SK-N-DZ (cell line): ENCODE measurements at places on chromosomes 2 and 18.

GRCh38 chr2:41038408-41038807 lies 586.5 kb upstream of the SLC8A1 start:
- no peak for DNase-seq

- DNase-seq = no peak
Measured at GRCh38 chr2:176415174-176415895, 146.1 kb downstream of the MTX2 start.

GRCh38 chr2:183592271-183592670 lies 468.0 kb downstream of the NUP35 start:
- no peak for DNase-seq

- no peak for DNase-seq
Measured at GRCh38 chr2:42926434-42927333, 134.3 kb upstream of the HAAO start.

GRCh38 chr2:32930436-32930835 lies 16.3 kb upstream of the LTBP1 start:
- no peak for DNase-seq

DNA sequence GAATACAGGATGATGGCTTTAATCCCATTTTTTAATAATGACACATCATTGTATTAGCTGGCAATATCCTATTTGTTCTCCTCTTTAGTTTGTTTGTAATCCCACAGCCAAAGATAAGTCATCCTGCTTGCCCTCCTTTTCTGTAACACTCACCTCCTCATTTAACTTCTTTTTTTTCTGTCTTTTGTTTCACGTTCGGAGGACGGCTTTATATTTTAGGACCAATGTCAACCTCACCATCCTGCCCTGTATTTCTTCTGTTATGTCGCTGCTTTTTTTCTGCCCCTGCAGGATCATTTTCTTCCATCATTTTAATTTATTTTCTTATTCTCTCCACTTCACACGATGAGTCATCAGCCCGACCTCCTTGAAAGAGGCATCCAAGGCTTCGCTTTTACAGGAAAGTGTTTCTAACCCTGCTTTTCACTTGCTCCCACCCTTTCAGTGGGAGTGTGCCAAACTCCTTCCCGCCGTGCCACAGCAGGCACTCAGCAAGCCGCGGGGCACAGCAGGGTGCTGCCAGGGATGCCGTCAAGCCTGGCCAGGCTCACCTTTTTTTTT lies 11.4 kb downstream of the RAB31 start:
- no peak for DNase-seq

DNA sequence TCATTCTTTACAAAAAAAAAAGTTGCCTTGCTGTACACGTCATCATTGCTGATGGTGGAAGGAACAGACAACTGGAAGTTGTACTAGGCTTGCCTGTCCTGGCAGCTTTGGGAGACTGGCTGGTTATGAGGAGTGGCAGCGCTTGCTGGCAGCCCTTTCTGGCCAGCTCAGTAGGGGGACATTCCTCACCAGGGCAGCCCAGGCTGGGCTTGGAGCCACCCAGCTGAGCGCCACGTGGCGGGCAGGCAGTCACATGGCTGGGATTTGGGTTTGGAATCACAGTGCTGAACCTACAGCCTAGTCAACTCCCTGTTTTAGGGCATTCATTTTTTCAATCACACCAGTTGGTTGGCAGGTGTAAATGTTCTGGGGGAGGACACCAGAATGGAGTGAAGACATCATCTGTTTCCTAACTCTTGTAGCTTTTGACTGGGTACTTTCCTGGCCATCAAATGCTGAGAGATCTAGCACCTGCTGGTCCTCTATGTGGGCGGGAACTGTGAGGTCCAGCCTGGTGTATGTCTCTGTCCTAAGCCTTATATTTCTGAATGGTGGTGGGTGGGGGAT lies 139.3 kb downstream of the SETBP1 start:
- DNase-seq = no peak

DNA sequence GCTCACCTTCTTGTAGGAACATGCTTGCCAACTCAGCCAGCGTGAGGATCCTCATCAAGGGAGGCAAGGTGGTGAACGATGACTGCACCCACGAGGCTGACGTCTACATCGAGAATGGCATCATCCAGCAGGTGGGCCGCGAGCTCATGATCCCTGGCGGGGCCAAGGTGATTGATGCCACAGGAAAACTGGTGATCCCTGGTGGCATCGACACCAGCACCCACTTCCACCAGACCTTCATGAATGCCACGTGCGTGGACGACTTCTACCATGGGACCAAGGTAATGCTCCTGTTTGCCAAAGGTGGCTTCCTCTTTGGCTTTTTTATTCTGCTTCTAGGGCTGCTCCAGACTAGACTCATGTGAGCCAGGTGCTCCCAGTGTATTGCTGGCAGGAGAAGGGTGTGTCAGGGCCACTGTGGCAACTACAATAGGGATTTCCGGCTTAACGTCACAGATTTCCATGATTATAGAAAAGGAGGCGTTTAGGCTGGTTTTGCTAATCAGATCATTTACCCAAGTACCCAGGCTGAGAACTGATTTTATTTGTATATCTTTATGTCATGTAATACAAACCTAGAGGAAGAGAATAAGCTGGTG lies 50.6 kb downstream of the DPYSL5 start:
- DNase-seq = no peak

GRCh38 chr2:179613701-179614100 lies 247.7 kb downstream of the ZNF385B start:
- no peak for DNase-seq

- DNase-seq = no peak
Measured at GRCh38 chr2:129764376-129765325, 214.8 kb upstream of the RAB6C start.

- DNase-seq = no peak
Measured at GRCh38 chr18:63189817-63190216, 129.8 kb downstream of the BCL2 start.

DNA sequence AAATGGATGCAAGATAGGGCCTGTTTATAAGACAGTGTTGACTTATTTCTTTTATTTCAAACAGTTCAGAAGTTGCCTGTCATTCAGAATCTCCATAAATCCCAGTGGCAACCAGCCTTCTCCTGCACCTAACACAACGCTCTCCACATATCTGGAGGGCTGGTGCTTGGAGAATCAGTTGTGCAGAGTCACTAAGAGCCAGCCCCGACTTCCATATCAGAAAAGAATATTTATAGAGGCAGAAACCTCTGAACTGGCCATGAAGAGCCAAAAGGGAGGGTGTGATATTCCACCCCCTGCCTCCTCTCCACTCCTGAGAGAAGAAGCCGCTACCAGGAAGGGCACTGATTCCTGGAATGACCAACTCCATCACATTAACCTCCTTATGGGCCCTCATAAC lies 34.0 kb upstream of the B4GALT6 start:
- DNase-seq = no peak

DNA sequence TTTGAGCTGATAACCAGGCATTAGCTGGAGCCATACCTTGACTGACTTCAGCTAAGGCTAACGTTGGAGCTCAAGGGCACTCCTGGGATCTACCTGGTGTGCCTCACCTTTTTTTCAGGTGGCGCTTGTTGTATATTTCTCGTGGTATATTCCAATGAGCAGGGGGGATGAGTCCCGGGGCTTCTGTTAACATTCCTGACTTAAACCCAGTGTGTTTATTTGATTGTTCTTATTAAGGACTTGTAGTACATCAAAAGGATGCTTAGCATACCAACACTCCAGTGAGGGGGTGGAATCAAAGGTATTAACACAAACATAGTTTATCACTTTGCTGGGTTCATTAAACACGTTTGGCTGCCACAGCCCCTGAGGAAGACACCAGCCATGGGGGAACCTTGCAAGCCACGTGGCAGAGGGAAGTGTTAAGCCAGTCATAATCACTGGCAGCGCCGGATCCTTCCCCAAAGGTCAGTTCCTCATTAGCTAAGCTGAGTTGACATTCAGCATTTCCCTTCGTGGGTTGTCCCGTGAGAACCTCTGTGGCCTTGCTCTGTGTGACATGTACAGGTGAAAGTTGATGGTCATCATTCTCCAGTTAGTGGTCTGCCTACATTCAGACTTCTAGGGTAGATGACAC lies 119.5 kb upstream of the MCFD2 start:
- no peak for DNase-seq

DNA sequence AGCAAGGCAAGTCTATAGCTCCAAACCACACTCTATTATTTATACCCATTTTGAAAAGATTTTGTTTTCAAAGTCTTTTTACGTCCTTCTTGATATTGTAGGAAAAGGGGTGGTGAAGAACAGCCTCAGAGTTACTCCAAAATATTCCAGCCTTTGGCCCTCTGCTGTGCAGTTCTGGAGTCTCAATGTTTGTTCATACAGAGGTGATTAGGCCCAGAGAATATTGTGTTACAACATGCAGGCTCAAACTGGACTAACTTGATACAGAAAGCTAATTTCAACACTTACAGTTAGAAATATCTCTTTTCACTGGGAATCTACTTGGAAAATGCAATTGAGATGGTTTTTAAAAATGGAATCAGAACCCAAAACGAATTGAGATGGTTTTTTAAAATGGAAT lies 40.4 kb upstream of the SLC25A52 start:
- no peak for DNase-seq

- DNase-seq = no peak
Measured at GRCh38 chr2:242027676-242028450, 158.3 kb downstream of the RTP5 start.

DNA sequence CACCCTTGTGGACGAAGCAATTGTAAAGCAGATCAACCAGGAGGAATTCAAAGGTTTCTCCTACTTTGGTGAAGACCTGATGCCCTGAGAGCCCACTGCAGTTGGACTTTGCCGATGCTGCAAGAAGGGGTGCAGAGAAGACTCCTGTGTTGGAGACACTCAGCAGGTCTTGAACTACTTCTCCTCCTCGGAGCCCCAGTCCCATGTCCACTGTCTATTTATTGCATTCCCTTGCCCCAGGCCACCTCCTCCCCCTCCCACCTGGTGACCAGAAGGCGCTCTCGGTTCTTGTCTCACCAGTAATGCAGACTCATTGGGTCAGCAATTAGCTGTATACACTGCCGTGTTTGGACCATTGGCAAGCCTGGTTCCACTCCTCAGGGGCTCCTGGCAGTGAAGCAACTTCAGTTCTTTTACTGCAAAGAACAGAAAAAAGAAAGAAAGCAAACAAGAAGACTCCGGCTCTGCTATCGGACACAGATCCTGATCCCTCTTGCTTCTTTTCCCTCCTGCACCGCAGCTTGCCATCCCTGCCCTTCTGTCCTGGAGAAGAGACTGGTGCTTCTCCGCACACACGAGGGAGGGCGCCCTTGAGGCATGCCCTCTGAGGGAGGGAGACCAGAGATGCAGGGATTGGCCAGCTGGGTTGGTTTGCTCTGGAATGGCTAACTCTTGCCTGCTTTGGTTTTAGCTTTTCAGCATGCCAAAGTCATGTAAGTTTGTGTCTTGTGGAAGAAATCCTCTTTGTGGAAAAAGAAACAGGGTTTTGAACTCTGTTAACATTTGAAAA lies 112.2 kb upstream of the EPAS1 start:
- no peak for DNase-seq

DNA sequence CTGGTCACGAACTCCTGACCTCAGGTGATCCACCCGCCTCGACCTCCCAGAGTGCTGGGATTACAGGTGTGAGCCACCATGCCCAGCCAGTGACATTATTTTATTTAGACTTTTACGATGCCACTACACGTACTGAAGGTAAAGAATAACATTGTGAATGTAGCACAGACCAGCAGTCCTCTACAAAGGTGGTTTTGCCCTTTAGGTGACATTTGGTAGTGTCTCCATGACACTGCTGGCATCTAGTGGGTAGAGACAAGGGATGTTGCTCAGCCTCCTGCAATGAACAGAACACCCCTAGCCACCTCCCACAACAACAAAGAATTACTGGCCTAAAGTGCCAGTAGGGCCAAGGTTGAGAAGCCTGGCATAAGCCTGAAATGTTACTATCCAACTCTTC lies 69.5 kb downstream of the MYOM1 start:
- DNase-seq = no peak

DNA sequence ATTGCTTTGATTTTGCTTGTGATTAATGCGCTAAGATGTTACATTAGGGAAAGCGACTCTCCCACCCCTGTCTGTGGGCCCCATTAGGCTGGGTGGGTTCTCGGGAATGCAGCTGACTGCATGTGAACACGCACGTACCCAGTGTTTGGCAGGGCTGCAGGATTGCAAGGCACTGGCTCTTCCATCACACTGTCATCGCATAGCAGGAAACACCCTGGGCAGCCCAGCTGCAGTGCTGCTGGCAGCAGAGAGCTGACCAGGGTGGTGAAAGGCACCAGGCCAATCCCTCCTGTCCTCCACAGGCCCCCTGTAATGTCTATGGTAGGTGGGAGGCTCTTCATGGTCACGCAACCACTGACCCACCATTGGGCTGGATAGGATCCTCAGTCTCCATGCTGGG lies 34.4 kb upstream of the FZD7 start:
- no peak for DNase-seq

DNA sequence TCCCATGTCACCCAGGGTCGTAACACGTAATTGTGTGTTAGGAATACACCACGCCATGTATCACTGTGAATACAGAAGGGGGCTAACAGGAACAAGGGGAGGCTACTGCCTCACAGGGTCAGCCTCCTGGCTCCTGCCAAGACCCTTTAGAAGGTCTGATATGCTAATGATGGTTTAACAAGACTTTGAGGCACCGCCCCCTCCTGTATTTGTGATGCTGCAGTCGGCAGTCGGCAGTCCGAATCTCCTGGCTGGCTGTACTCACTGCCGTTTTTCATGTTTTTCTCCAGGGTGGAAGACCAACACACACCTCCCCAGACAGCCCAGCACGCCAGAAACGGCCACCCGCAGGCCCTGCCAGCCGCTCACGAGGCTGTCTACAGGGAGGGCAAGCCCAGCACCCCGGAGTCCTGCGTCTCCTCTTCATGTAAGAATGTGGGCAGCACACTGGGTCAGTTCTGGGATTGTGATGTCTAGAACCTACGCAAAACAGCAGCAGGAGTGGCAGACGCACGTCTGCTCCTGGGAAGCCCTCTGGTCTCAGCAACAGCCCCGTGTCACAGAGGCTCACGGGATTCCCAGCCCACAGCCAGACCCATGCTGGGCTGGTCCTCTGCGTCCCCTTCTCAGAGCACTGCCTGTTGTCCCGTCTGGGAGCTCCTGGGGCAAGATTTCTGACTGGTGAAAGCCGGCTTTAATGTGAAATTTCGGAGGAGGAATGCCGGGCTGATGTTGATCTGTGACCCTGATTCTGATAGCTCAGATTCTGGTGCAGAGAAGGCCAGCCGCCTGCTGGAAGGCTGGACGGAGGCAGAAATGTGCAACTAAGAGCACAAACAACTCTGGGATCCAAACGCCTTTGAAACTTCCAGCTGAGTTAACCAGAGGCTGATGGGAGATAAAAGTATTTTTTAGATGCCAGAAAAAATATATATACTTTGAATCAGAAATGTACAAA lies 39.7 kb upstream of the B3GNT7 start:
- peak; percentile 16 for DNase-seq
